Thymus (tissue), 14 donors: ENCODE measurements at places on chromosomes 11 and 22.

DNA sequence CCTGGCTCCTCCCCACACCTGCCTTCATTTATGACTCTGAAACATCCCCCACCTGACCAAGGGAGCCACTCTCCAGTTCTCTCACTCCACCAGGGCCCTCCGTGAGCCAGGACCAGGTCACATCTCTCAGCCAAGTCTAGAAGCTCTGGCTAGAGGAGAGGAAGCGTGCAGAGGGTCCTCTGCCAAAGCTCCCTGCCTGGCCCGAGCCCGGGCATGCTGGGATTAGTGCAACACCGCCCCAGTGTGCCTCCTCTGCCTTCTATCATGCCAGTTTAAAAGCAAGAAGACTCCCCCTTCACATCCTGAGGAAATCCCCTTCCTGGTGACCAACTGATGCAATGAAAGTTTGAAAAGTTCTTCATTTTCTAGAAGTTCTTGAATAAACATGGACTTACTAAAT, 23.5 kb downstream of the TP53AIP1 start:
- DNase-seq = no peak

DNA sequence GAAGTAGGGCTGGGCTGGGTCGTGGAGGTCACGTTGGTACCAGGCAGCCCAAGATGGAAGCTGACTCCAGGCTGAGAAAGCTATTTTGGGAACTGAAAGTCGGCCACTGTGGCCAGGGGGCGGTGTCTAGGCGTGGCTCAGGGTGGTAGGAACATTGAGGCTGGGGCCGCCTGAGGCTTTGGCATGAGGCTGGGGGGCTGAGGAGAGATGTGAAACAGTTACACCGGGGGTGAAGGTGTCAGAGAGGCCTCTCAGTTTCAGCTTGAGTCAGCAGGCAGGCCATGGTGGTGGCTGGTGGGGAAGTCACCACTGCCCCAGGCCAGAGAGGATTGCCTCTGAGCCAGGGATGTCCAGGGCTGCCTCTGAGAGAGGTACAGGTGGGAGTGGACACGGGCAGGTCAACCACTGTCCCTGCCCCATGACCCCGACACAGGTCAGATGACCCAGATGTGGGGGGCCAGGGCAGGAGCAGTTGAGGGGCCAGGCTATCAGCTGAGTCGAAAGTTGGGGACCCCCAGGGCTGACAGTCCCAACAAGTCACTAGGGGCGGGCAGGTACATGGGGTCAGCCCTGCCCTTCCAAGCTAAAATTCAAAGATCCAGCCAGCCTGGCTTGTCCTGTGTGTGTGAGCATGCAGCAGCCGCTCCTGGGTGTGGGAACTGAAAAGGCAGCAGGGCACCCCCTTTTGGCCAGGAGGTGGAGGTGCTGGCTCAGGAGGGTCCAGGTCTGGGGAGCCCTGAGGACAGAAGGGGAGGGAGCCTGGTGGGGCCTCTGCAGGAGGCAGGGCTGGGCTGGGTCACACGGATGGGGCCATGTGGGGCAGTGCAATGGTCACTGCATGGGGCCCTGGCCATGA, 7.2 kb downstream of the KCNK7 start:
- DNase-seq = no peak

DNA sequence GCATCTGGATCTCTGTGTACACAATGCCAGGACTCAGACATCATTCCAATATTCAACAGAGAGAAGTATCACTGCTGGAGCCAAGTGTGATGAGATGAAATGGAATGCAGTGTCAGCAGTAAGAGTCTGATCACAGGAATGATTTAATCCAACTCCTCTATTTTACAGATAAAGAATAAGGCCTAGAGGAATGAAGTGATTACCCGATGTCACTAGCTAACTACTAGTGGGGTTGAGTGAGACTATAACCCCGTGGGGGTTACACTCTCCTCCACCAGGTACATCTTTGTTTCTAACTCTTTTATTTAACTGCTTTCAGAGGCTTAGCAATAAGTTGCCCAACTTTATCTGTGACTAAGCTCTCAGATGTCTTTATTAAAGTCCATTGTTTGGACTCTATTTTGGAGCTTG, 94.2 kb upstream of the FAT3 start:
- no peak for DNase-seq

- DNase-seq = no peak
Measured at GRCh38 chr11:87213444-87213843, 175.7 kb downstream of the TMEM135 start.
